Stimulated activated CD4-positive, alpha-beta T cell treated with anti-CD3 and anti-CD28 coated beads, Interleukin-1b, Interleukin-23, amount 100 ng/mL, for 4 hours (primary cell): ENCODE measurements at places on chromosomes 4 and X.

- no peak for DNase-seq
Observed at GRCh38 chr4:72997409-72997808, 72.1 kb downstream of the COX18 start.

DNA sequence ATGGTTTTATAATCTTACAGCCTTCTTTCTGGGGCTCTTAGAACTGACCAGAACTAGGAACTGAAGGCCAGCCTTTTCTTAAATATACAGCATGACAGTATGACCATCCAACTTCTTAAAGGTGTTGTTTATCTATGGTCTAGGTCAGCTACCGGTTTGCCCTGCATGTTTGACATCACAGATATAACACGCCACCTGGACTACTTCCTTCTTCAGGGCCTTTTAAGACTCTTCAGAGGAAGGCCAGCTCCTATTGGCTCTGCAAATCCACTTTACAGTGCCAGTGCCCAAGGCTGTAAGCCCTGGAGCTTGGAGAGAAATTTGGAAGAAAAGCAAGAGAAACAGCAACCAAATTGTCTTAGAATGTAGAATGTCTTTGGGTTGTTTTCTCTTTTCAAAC lies 185.5 kb downstream of the MGST2 start:
- no peak for DNase-seq

DNA sequence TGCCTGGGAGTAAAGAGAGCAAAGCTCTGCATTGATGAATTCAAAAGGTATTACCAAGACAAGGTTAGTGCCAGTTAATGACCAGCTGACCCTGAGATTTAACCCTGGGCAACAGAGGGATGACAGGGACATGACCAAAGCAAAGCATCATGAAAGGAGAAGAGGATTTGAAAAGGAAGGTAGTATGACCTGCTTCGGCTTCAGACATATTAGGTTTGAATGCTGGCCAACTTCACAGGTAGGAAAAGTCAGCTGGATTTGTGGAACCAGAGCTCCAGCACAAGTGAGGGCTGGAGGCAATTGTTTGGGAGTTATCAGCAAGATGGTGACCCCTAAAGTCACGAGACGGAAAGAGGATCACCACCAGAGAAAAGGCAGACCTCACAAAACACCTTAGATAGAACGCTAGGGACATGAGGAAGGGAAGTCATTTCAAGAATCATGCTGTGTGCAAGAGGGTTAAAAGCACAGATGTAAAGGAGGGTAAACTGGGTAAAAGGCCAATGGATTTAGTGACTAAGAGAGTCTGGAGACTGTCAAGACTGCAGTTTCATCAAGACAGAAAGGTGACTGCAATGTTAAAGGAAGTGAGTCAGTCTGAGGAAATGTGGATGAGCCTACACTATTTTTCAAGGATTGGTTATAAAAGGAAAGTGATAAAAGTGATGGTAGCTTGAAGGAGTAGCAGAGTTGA lies 45.6 kb downstream of the SH3RF1 start:
- DNase-seq: no peak

GRCh38 chr4:87071401-87071800 lies 136.6 kb downstream of the AFF1 start:
- no peak for DNase-seq

DNA sequence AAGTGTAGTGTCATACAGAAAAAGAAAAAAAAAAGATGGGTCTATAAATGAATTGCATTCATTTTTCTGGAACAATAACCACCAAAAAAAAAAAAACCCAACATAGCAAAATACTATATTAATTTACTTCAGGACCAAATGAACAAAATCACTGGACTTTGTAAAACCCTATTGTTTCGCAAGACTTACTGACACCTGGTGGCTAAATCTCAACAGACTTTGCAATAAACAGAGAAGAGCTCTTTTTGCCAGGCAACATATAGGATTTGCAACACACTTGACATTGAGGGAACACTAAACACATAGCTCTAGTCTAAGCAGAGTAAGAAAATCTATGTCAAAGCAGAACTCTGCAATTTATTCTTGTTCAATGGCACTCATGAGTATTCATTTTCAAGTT lies 990.2 kb downstream of the STPG2 start:
- no peak for DNase-seq

DNA sequence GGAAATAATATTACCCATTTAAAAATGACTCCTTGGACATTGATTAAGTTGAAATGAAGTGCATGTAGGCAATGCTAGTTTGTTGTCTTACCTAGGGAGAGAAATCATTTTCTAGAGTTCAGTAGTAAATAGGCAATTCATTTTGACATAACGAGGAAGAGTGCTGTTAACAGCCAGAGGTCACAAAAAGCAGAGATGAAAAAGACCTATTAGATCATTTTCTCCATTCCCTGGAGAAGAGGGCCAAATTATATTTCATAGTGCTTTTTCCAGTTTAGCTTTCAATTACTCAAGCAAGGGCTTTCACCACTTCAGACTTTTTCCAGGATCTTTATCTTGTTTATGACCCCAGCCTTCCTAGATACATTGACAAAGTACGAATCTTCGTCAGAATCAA lies 374.3 kb upstream of the GALNT7 start:
- DNase-seq: no peak

GRCh38 chr4:164359881-164360280 lies 394.1 kb upstream of the SMIM31 start:
- no peak for DNase-seq

GRCh38 chr4:22413471-22413870 lies 102.4 kb downstream of the ADGRA3 start:
- DNase-seq: no peak

GRCh38 chr4:46081248-46081647 lies 42.6 kb downstream of the GABRG1 start:
- DNase-seq: no peak

GRCh38 chrX:131068945-131069719 lies 11.0 kb downstream of the ARHGAP36 start:
- DNase-seq: no peak

- DNase-seq: peak; percentile 16
Observed at GRCh38 chr4:147590249-147590920, 26.8 kb upstream of the TMEM184C start.

GRCh38 chr4:3362431-3363287 lies 69.8 kb downstream of the RGS12 start:
- DNase-seq: no peak

DNA sequence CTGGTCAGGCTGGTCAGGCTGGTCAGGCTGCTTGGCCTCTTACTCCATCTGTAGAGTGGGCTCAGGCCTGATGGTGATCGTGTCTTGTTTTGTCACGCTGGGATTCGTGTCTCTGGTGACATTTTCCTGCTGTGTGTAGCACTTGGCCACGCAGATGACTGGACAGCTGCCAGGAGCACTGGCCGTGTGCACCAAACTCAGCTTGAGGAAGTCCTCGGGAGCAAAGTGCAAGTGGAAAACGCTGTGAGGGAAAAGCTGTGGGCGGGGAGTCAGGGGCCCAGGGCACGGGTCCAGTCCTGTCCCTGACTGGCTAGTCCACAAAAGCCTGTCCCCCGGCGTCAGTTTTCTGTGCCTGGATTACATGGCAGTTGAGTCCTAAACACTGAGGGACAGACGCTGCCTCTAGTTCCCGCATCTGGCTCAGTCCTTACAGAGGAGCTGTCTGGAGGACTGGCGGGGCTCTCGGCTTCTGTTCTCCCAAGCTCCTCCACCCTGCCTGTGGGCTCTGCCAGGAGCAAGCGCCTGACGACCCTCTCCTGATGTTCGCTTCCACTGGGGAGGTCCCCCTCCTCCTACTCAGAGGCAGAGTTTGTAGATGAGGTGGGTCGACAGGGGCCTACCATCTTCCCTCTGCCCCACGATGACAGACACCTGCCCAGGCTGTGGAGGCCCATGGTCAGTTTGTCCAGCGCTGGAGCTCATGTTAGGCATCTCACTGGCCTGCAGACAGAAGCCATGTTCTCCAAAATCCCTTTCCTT lies 35.9 kb upstream of the GRPEL1 start:
- DNase-seq: no peak

DNA sequence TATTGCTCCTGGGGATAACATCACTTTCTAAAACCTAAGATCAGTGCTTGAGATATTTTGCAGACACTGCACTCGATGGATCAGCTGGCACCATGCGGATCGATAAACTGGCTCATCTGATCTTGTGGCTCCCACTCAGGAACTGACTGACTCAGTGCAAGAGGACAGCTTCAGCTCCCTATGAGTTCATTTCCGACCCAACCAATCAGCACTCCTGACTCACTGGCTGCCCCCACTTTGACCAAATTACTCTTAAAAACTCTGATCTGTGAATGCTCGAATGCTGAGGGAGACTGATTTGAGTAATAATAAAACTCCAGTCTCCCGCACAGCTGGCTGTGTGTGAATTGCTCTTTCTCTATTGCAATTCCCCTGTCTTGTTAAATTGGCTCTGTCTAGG lies 110.1 kb downstream of the ANAPC4 start:
- no peak for DNase-seq

GRCh38 chr4:59222221-59222620 lies 1977.9 kb upstream of the ADGRL3 start:
- no peak for DNase-seq

DNA sequence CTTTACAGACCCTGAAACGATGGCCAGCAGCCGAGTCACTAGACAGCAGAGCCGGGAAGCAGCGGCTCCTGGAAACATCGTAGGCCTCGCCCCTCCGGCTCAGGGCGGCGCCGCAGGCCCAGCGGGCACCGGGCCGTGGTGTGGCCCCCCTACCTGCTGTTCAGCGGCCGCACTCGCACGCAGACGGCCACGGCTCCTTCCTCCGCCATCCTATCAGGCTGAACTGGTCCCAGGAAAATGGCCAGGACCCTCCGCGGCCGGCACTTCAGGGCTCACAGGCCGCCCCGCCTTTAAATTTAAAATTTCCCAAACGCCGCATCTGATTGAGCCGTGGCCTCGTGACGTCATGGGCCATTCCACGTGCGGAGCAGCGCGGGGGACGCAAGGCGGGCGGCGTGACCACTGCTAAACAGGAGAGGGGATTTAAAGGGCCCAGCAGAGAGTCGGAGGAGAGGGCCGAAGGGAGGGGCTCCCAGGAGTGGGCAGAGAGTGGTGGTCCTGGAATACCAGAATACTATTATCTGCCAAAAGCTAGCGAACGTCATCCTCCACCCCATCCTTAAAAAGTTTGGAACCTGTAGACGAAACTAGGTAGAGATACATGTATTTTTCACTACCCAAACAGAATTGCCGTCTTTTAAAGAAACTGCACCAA lies at the start of gene CENPE:
TSS of gene CENPE (minus strand) at position 233 of the 655 bp plus-strand sequence. CDS start at position 209, 24 bp downstream.
- DNase-seq: peak; percentile 75

DNA sequence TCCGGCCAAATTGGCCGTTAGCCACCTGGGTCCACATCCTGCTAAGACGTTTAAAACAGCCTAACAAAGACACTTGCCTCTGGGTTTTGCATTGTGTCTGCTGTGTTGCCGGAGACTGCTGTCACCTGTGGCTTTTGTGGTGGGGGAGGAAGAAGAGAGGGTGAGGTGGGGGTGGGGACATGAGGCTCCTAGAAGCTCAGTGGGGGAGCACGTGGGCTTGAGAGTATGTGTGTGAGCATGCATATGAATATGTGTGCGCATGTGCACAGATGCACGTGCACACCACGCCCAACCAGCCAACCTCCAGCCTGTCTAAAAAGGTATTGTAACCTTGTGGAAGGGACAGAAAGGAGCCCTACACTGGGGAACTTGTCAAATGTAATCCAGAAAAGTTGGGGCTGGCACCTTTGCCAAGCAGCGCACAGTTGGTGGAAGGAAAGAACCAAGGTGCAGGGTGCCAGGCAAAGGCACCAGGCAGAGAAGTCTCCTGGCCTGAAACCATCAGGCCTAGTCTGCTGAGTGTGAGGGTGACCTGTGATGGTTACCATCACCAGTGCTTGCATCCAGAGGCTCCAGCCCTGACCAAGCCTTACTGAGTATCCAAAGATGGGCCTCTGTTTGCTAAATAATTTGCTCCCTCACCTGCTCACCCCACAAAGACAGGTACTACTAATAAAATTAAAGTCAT lies 10.1 kb upstream of the SASH3 start:
- DNase-seq: peak; percentile 62

DNA sequence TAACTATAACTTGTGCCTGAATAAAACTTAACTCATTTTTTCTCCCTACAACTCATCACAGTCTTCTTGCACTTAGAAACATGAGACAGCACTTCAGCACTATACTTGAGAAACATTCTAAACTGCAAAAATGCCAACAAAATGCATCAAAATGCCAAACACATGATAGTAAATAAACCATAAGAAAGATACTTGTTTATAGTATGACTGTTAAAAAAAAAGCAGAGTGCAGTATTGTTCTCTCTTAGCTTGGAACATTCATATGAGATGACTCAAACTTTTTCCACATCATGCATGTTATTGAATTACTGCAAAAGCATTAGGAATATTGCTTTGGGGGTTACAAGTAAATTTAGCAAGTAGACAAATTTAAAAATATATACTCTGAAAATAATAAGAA lies 135.7 kb upstream of the ANXA10 start:
- no peak for DNase-seq

GRCh38 chr4:2763511-2763967 lies 7.4 kb upstream of the TNIP2 start:
- DNase-seq: no peak

- DNase-seq: no peak
Observed at GRCh38 chr4:44351069-44351468, 97.5 kb downstream of the KCTD8 start.

DNA sequence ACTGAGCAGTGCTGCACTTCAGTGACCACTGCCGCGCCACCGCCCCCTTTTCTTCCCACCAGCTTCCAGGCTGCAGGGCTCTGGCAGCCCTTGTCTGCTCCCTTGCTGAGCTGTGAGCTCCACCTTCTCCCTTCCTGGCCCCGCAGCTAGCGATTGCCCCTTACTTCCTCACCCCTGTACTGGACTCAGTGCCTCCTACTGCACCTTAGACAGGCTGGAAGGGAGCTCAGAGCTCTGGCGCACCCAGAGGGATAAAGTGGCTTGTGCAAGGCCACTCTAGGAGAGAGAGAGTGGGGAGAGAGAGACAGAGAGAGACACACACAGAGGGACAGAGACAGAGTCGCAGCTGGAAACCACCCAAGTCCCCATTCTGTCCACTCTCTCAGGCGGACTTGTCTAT lies 6.0 kb downstream of the RASL11B start:
- no peak for DNase-seq

- DNase-seq: no peak
Observed at GRCh38 chrX:77617206-77617605, 168.8 kb downstream of the ATRX start.

- DNase-seq: no peak
Observed at GRCh38 chr4:66949419-66949818, 595.9 kb downstream of the CENPC start.

DNA sequence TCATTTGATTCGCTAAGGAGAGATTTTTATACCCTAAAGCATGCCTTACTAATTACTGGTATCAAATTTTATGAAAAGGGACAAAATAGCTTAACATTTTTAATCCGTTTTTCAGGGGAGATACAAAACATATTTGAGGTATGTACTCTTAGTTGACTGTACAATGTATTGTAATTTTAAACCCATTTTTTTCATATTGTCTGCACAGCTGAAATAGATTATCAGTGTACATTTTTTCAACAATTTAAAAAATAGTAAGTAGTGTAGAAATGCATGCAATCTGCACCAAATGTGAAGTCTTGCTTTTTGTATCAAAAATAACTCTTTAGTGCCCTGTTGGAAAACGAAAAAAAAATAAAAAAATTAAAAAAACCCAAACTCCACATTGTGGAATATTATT lies 82.2 kb downstream of the TENM3 start:
- no peak for DNase-seq
